Sigmoid colon (tissue), 7 donors: ENCODE measurements at places on chromosomes 3 and 15.

DNA sequence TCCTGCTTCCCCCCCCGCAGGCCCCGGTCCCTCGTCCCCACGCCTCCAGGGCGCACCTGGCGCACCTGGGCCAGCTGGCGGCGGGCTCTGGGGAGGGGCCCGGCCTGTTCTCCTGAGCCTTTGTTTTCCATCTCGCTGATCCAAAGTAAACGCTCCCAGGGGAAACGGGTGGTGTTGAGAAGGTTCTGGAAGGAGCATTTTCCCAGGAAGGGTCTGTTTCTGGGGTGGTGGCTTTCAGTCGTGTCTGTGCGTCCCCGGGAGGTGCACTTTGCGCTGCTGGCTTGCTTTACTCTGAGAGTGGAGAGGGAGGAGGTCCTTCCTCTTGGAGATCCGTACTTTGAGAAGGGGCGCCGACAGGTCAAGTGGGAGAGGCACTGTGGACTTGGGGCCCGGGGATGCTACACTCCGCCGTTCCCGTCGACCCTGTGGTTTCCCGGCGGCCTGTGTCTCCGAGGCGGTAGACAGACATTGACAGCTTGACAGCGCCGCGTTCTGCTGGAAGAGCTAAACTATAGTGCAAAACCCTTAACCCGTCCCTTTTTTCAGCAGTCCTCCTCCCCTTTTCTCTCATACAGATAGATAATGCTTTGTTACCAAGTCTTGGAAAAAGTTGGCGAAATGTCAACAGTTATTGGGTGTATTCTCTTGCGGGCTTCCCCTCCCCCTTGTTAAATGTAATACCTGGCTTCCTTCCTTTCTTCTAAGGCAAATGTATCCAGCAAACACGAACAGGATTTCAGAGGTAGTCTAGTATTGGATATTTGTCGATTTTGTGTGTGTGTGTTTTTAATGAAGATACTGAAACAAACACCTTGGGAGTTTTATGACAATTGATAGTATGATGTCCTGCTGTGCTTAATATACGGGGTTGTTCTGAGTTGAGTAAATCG lies 6.5 kb downstream of the TPM1 start:
- peak; percentile 81 for DNase-seq

DNA sequence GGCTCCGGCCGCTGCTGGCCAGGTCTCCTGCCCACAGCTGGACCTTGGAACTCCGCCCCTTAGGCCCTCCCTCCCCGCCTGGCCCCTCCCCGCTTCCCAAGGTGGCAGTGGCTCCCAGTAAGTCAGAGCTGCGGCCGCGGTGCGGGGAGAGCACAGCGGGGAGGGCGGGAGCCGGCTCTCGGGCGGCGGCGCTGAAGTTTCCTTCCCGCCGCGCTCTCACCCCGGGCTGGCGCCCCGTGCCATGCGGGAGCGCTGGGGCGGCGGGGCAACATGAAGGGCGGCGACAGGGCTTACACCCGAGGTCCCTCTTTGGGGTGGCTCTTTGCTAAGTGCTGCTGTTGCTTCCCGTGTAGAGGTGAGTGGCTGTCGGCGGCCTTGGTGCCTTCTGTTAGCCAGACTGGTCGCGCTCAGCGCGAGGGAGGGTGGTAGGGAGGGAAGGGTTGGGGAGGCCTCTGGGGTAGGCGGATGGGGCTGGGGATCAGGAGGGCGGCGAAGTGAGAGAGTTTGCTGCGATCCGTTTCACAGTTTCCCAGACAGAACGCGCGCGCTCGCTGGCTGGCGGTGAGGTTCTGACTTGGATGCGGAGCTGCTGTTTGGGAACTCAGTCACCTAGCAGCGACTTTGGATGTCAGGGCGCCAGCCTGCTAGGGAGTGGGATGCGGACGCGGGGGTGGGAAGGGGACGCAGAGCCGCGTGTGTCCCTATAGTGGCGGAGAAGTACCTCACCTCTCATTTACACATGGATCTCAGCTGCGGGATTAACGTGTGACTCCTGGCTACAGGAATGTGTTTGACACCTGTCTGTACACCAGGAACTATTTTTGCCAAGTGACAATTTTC lies 145.5 kb upstream of the UMPS start:
- DNase-seq = peak; percentile 68

GRCh38 chr15:52772766-52773165 lies 17.4 kb downstream of the ONECUT1 start:
- no peak for DNase-seq

GRCh38 chr15:63763476-63764123 lies 70.1 kb downstream of the HERC1 start:
- no peak for DNase-seq

GRCh38 chr15:59366333-59367021 lies 6.2 kb downstream of the MYO1E start:
- no peak for DNase-seq

DNA sequence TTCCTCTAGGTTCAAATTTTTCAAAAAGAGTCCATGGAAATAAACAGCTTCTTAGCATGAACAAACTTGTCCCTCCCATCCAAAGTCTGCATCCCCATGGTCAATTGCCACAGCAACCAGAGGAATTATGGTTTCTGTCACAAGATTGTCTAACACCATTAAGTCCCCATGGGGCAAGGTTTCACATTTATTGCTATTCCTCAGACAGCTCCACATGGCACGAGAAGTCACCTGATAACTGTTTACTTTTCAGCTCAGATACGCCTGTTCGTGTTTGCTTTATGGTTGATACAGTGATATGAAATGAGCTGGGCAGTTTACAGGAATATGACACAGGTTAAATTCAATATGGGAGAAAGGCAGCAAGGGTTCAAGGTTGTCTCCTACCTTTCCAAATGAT lies 37.9 kb upstream of the MUC13 start:
- no peak for DNase-seq

GRCh38 chr3:49901366-49902339 lies 2.0 kb downstream of the MST1R start:
- no peak for DNase-seq

- no peak for DNase-seq
These were observed 32.6 kb upstream of the ESYT3 start for GRCh38 chr3:138401834-138402233.

DNA sequence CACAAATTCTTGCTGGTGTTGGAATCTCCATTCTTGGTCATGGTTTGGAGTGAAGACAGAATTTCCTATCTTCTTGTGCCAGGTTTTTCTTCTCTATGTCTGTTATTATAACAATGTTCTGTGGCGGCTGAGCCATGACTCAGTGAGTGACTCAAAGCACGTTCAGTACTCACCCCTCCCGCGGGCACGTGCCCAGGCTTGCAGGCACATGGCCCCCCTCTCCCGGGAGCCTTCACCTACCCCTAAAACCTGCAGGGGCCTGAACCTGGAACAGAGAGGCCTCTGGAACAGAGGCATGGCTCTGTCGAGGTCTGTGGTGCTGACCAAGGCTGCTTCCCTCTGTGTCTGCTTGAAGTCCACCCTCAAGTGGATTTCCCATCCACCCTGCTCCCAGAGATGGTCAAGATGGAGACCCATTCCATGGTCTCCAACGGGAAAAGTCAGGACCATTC lies 27.6 kb downstream of the PLXNB1 start:
- DNase-seq = peak; percentile 98

- DNase-seq = no peak
These were observed 1.7 kb downstream of the ANXA2 start for GRCh38 chr15:60396100-60396499.

DNA sequence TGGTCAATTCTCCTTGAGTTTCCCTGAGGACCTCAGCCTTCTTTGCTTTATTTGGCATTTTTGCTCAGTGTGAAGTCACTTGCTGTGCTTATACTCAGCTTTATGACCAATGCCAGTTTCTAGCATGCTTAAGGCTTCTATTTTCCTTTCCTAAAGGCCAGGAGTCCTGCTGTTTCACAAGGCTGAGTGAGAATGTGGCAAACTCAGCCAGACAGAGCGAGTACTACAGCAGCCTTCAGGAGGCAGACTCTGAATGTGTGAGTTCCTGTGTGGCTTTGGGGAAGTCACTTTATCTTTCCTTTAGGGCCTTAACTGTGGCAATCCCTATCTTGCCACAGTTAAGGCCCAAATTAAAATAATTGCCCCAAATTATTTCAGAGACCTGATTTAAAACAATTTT lies 213.2 kb upstream of the MRPL3 start:
- no peak for DNase-seq

DNA sequence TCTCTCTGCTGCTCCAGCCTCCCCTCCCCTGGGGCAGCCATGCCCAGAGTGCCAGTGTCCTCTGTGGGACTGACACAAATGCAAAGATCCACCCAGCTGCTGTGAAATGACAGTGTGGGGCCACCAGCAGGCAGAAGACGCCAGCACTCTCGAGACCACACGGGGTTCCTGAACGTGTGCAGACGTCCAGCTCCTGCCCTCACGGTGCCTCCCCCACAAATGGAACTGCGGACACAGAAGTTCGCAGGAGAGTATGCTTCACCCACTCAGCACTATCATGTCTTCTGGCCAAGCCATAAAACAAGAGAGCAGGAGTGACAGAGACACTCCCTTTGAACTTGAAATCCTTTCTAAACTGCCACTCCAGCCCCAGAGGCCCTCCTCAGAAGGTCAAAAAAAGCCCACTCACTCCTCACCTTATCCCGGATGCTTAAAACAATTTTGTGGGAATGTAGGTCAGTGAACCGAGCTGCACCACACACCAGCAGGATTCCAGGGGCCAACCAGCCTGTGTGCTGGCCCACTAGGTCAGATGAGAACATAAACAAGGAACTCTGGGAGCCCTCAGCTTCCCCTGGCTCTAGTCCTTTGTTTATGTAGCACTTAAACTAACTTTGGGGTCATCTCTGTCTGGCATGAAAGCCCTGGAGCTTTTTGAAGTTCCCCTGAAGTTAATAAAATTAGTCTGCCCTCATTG lies 112.6 kb downstream of the DNAJB8 start:
- DNase-seq = peak; percentile 25

GRCh38 chr3:9408546-9408945 lies 11.1 kb downstream of the SETD5 start:
- DNase-seq = no peak

- DNase-seq = peak; percentile 98
These were observed at the start of gene CAPN7 for GRCh38 chr3:15205934-15206661. TSS of gene CAPN7 (plus strand) at chr3:15206246. CDS start at chr3:15206496, 250 bp downstream.

DNA sequence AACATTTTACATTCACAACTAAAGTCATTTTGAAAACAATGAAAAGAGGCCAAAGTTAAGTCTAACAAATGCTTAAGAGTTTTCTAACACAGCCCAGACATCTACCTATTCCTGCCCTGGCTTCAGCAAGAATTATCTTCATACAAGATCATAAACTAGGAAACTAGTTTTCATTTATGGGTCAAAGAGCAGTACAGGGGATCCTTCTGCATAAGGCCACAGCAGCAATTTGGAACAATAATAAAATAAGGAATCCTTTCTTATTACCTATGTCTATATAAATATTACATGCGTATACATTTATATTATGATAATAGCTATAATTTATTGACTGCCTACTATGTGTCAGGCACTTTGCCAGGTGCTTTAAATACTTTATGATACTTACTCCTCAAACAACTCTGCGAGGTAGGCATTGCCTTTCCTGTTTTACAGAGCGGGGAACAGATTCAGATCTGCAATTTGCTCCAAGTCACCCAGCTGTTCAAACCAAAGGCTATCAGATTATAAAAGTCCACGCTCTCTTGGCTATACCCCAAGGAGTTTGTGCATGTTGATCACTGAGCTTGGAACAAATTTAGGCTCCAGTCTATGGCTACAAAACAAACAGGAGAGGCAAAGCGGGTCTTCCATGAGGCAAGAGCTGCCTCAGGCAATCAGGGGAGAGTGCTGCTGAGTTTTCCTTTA lies 196.4 kb downstream of the RORA start:
- no peak for DNase-seq

- no peak for DNase-seq
These were observed 166.1 kb downstream of the RYR3 start for GRCh38 chr15:33476908-33477307.

DNA sequence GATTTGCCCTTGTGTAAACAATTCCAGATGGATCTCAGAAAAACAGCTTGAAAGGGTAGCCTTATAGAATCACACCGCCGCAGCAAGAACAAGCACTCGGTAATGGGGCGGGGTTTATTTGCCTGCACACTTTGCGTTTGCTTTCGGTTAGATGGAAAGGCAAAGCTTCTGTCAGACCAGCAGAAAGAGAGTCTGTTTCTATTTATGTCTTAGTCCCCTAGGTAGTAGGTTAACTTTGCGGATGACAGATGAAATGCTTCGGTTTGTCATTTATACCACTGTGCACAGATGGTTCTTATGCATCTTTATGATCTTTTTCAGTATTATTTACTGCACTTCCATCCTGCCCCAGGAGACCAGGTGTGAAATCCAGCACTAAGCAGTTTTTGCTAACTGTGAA lies 62.2 kb downstream of the PYDC2 start:
- DNase-seq = no peak

- DNase-seq = no peak
These were observed 117.1 kb upstream of the LIPC start for GRCh38 chr15:58314593-58315216.

DNA sequence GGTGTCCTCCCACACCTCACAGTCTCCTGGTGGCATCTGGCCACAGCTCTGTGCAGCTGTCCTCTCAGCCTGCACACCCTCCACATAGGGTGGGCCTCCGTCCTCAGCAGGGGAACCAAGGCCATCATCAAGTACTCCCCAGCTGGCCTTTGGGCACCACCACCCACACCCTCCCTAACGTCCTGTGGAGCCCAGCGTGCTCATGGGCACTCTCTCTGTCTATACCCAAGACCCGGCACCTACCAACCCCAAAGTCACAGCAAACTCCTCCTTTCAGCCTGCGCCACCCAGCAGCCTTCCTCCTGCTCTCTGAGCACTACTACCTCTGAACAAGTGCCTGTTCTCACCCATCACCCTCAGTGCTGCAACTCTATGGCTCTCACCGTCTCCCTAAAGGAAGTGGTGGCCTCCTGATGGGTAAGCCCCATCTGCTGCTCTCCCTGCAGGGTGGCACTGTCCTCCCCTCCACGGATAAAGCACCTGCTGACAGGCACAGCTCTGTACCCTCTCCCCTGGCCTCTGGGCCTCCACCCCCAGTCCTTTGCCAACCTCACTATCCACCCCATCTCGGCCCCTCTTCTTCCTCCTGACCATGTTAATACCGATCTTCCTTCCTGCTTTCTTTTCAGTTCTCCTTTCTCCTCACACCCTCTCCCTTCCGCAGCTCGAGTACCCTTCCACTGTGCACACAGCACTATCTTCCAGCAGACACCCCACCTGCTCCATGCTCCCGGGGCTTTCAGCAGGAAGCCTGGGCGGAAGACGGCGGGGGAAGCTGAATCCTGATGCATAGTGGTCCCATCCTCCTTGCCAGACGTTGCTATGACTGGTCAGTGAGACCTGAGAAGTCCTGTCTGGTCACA lies 31.5 kb downstream of the SLC41A3 start:
- DNase-seq = no peak

GRCh38 chr3:194861375-194861774 lies 175.7 kb downstream of the FAM43A start:
- no peak for DNase-seq
